ENCODE measurements at places on chromosomes 7 and 10.

DNA sequence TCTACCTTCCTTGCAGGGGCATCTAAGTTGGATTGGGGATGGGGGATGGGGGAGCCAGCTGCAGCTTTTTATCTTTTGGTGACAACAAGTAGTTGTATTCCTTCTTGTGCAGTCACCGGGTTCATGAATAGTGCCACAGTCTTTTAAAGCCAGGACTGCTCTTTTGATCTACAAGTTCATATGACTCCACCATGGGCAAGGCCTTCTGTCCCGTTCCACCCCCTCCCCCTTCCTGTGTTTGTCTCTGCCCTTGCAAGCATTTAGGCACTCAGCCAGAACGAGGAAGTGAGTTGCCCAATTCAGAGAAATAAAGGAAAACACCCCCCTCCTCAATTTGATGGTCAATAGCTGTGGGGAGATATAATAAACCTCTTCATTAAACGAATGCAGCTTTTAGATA is 44.8 kb upstream of the EGR2 start:
- DNase-seq: no peak

GRCh38 chr10:124546055-124546369 is 84.4 kb downstream of the LHPP start:
- DNase-seq: peak; percentile 61

GRCh38 chr10:111705021-111705420 is 478.5 kb downstream of the GPAM start:
- DNase-seq: no peak

DNA sequence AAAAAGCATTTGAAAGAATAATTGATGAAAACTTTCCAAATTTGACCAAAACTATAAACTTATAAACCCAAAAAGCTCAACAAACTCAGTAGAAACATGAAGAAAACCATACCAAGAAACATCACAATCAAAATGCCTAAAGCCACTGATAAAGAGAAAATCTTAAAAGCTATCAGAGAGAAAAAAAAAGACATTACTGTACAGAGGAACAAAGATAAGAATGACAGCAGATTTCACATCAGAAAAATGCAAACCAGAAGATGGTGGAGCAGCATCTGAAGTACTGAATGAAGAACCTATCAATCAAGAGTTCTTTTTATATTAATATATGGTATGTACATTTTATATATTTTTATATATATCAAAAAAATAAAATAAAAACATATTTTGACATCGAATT is 2.4 kb upstream of the GPAM start:
- no peak for DNase-seq

- no peak for DNase-seq
These were observed 330.0 kb downstream of the ARL4A start for GRCh38 chr7:13017333-13017857.

GRCh38 chr7:146961617-146962016 is 845.0 kb downstream of the CNTNAP2 start:
- no peak for DNase-seq

GRCh38 chr10:99975942-99976809 is 33.6 kb downstream of the DNMBP start:
- no peak for DNase-seq

DNA sequence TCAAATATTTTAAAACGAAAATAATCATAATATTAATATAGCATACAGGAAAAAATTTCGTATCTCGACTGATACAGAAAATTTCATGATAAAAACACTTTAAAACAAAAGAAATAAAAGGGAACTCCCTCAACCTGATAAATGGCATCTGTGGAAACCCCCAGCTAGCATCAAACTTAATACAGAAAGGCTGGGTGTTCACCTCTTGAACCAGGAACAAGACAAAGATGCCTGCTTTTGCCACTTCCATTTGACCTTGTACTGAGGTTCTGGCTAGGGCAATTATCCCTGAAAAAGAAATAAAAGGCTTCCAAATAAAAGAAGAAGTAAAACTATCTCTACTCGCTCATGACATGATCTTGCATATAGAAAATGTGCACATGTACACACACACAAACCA is 2.5 kb upstream of the ALOX5 start:
- no peak for DNase-seq

Measured in left ventricle myocardium superior (tissue), 1 donor.